Large intestine (tissue), 12 donors: ENCODE measurements at places on chromosomes 7 and 10.

- no peak overlapping the region for H3K4me3 ChIP-seq
- H3K27ac ChIP-seq, result no peak overlapping the region
- DNase-seq, result no peak
These were observed 31.6 kb upstream of the PCGF5 start for GRCh38 chr10:91188889-91189288.

DNA sequence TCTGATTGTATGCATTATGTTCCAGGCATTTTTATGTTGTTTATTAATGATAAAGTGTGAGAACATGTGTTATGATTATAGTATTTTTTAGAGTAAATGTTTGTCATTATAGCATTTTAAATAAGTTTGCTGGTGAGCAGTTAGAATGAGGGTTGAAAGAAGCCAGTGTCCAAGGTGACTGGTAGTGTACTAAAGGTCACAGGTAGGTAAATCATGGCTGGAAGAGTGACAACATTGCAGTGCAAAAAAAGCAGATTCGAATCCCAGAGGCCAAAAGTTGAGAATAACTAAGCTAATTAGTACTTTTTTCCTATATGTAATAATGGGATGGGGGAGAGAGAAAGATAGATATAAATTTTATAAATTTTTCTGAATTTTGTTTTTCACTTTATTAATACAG is 44.0 kb downstream of the RSBN1L start:
- DNase-seq, result no peak
- no peaks in the 10 kb centered on the region for H3K27me3 ChIP-seq
- H3K36me3 ChIP-seq, result peaks cover 7% of the 10 kb centered on the region
- H3K27ac ChIP-seq, result no peak overlapping the region
- no peaks in the 10 kb centered on the region for H3K4me1 ChIP-seq

GRCh38 chr10:74585231-74586087 is 240.9 kb upstream of the KAT6B start:
- no peaks in the 10 kb centered on the region for H3K27me3 ChIP-seq
- H3K36me3 ChIP-seq, result no peaks in the 10 kb centered on the region
- DNase-seq, result peak; percentile 20

- H3K27me3 ChIP-seq, result no peaks in the 10 kb centered on the region
- no peaks in the 10 kb centered on the region for H3K36me3 ChIP-seq
- H3K4me1 ChIP-seq, result peaks cover 9% of the 10 kb centered on the region
- peak; percentile 65 for DNase-seq
These were observed 57.0 kb downstream of the DNAJC12 start for GRCh38 chr10:67780759-67781538.

GRCh38 chr10:50310560-50311174 is 59.4 kb upstream of the ASAH2 start:
- H3K27me3 ChIP-seq, result no peaks in the 10 kb centered on the region
- peak; percentile 15 for DNase-seq
- H3K4me1 ChIP-seq, result no peaks in the 10 kb centered on the region
- peaks cover 26% of the 10 kb centered on the region for H3K36me3 ChIP-seq

GRCh38 chr7:22480523-22481075 is 19.4 kb downstream of the STEAP1B start:
- no peaks in the 10 kb centered on the region for H3K36me3 ChIP-seq
- no peak overlapping the region for H3K27ac ChIP-seq
- no peak overlapping the region for H3K4me3 ChIP-seq
- DNase-seq, result no peak
- H3K27me3 ChIP-seq, result no peaks in the 10 kb centered on the region

GRCh38 chr7:108268200-108268820 is 138.1 kb upstream of the LAMB4 start:
- DNase-seq, result no peak
- H3K27me3 ChIP-seq, result no peaks in the 10 kb centered on the region
- no peak overlapping the region for H3K27ac ChIP-seq
- H3K4me1 ChIP-seq, result peaks cover 4% of the 10 kb centered on the region
- no peak overlapping the region for H3K4me3 ChIP-seq

GRCh38 chr7:96953676-96954513 is 51.5 kb upstream of the DLX6 start:
- H3K27me3 ChIP-seq, result no peaks in the 10 kb centered on the region
- no peak overlapping the region for H3K4me3 ChIP-seq
- no peaks in the 10 kb centered on the region for H3K36me3 ChIP-seq
- no peaks in the 10 kb centered on the region for H3K4me1 ChIP-seq
